ENCODE measurements at places on chromosomes 12 and 14.
A peak's percentile ranks its signal among the peaks of the same experiment; 100 is the strongest.

- no peak for DNase-seq
Observed at GRCh38 chr12:62028536-62028935, 231.7 kb upstream of the USP15 start.

DNA sequence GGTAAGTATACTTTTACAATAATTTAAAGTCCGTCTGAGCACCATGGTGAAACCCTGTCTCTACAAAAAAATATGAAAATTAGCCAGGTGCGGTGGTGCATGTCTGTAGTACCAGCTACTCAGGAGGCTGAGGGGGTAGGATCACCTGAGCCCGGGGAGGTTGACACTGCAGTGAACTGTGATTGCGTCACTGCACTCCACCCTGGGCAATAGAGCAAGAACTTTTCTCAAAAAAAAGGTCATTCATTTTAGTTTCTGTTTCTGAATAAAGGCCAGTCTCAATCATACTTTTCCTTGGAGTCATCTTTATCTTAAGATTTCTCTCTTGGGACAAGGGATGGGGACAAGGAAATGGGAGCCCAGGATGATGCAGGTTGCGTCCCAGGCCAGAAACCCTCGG is 12.9 kb downstream of the ANKRD13A start:
- no peak for DNase-seq

DNA sequence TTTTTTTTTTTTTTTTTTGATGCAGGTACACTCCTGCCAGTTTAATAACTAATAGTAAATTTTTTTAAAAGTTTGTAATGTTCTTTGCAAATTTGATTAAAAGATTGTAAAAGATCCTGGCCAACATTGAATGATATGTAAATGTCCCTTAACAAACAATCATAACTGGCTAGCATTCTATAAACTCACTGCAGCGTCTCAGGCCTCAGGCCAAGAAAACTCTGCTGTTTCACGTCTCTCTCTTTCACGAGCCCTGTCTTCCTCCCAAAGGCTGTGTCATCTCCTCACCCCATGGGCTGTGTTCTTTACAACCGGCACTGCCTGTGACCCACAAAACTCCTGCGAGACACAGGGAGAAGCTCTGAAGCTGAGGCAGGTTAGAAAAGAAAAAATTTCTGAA is 103.3 kb downstream of the NUAK1 start:
- DNase-seq = no peak

GRCh38 chr14:90911121-90911520 is 94.9 kb upstream of the TTC7B start:
- DNase-seq = no peak

GRCh38 chr14:104598910-104599273 is 5.7 kb downstream of the TMEM179 start:
- no peak for DNase-seq

DNA sequence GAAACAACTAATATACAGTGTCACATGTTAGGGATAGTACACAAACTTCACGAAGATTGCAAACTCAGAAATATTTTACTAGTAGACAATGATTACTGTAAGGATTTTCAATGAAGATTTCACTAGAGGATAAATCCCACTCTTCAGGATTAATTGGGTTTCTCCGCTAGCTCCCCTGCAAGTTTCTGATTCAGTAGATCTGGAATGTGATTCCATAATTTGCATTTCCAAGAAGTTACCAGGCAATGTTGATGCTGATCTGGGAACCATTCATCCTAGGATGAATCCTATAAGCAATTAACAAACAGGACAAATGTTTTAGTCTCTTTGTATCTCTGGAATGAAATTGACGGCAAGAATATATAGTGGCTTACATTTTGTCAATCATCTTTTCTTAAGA is 272.4 kb downstream of the ALX1 start:
- no peak for DNase-seq

GRCh38 chr14:28436821-28437220 is 329.8 kb upstream of the FOXG1 start:
- DNase-seq = no peak

DNA sequence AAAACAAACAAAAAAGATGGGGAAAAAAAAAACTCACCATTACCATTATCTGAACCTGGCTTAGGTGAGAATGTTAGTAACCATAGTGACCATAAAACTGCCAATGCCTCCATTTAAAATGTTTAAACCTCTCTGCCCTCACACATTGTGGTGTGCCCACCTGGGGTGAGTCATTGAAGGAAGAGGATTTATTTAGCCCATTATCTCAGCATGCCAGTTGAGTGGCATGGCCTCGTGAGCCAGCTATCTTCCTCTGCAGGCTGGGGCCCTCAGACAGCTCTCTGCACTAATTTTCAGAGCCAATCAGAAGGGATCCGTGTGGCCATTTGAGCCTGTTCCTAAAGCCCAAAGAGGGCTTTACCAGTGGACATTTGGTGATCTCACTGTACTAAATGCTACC is 81.8 kb upstream of the CCDC198 start:
- no peak for DNase-seq

DNA sequence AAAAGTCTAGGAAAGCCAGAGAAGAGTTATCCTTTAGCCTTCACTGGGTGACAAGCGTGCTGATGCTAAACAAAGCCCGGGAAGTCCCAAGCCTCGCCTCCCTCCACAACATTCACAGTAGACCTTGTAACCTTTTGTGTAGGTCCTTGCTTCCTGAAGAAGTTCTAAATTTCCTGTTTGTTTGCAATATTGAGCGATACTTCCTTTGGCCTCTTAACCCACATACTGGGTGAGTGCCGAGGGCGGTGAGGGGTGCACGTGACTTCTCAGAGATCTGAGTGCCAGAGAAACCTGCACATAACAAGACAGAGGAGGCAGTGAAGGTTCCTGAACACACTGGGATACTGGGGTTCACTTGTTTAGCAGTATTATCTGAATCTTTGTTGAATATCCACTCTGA is 134.3 kb downstream of the PLXNC1 start:
- DNase-seq = no peak

GRCh38 chr12:76259660-76260389 is 88.4 kb downstream of the BBS10 start:
- DNase-seq = no peak

DNA sequence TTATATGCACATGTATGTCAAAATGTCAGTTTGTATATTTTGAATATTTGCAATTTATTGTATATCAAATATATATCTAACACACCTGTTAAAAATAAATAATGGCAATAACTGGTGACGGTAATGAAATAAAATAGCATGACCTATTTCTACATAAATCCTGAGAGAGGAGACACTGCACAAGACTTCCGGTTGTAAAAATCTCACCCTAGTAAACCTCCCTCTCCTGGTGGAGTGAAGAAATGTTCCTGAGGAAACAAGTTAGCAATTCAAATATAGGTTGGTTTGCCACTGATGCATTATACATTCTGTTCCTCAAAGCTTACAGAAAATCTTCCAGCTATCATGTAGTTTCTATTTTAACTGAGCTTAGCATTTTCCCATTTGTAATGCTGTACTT is 166.1 kb upstream of the SYT10 start:
- peak; percentile 38 for DNase-seq

GRCh38 chr12:6494968-6495367 is 1.1 kb downstream of the NCAPD2 start:
- no peak for DNase-seq

GRCh38 chr14:33568935-33569579 is 381.8 kb downstream of the EGLN3 start:
- DNase-seq = no peak

DNA sequence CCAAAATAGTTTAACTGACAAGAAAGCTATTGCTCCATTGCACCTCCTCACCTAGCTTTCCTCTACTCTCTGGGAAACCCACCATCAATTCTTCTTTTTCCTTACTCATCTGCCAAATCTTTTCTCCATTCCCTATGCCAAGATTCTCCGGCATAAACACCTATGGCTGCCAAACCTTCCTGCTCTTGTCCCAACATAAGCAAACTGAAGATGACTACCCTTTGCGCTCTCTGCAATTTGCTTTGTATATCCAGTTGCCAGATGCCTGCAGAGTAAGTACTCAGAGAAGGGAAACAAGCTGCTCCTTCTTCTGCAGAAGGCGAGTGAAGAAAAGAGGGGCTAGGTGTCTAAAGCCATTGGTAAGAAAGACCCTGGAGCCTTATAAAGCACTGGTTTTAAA is 11.5 kb downstream of the PTGER2 start:
- no peak for DNase-seq

- no peak for DNase-seq
Observed at GRCh38 chr12:85130646-85131045, 94.5 kb downstream of the LRRIQ1 start.

DNA sequence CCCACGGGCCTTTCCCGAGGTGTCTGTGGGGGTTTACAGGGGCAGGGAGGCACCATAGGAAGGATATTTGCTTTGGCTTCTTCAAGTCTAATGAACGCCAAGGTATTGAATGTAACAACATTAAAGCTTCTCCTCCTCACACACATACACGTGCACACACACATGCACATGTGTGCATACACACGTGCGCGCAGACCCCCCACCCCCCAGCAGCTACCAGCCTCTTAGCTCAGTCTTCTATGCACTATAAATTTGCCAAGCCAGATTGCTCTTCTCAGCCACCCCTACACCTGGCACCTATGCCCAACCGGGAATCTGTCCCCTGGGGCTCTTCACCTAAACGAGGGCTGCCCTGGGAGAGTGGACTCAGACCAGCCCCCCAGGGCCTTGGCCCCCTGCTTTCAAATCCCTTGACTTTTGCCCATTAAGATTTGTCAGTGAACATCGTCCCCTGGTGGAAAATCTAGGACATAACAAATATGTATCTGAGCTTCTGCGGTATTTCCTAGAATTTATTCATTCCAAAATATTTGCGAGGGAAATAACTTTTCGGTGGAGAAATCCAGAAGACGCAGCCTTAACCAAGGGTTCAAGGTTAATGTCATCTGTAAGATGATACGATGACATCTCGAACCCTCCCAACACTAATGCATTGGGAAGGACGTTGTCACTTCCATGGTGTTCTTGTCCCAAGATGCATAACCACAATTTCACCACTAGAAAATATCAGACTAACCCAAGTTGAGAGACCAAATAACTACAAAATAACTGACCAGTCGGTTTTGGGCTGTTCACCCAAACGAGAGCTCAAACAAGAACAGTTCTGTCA is 330.4 kb downstream of the MED13L start:
- DNase-seq = no peak

DNA sequence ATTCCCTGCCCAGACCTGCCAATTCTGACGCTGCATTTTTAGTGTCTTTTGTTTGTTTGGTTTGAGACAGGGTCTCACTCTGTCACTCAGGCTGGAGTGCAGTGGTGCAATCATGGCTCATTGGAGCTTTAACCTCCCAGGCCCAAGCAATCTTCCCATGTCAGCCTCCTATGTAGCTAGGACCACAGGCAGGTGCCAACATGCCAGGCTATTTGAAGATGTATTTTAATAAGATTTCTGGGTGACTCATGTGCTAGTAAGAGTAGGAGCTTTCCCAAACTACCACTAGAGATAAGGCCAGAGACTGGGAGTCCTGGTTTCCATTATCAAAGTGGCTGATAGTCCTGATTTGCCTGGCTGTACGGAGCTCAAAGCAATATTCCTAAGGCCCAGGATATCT is 693.3 kb downstream of the MED13L start:
- no peak for DNase-seq

GRCh38 chr12:57983858-57984505 is 42.6 kb downstream of the ATP23 start:
- no peak for DNase-seq

Data from NCI-H524 treated with DMSO at 0.1 percent for 48 hours (cell line).